ENCODE measurements at places on chromosomes 12 and 14.

GRCh38 chr14:30657050-30657449 lies 34.9 kb downstream of the SCFD1 start:
- DNase-seq, result no peak

DNA sequence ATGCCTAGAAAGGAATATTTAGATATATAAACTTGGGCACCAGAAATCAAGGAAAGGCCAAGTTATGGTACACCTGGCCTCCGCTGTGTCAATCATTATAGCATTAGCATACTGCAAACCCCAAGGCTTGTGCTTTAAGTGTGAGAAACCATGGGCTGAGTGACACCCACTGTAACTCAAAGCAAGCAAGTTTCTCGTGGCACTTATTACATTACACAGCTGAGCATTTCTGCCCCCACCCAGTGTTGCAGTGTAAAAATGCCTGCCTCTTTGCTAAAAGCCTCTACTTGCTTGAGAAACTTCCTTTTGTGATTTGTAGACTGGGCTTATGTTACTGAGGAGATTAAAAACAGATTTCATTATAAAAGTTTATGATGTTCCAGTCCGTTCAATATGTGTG lies 122.0 kb downstream of the TGFB3 start:
- no peak for DNase-seq

GRCh38 chr12:112751844-112752243 lies 39.7 kb upstream of the RPH3A start:
- DNase-seq, result no peak

GRCh38 chr14:70645892-70646291 lies 4.2 kb downstream of the TTC9 start:
- DNase-seq, result no peak

DNA sequence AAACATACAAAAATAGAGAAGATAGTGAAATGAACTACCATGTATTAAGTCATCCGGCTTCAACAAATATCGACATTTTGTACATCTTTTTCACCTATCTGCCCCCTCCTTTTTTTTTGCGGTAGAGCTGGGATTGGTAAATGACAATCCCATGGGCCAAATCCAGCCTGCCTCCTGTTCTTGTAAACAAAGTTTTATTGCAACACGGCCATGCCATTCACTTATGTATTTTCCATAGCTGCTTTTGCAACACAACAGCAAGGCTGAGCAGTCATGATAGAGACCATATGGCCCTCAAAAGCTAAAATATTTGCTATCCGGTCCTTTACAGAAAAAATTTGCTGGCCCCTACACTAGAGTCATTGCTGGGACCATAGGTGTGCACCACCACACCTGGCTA lies 58.1 kb upstream of the PLEKHG3 start:
- DNase-seq, result no peak

DNA sequence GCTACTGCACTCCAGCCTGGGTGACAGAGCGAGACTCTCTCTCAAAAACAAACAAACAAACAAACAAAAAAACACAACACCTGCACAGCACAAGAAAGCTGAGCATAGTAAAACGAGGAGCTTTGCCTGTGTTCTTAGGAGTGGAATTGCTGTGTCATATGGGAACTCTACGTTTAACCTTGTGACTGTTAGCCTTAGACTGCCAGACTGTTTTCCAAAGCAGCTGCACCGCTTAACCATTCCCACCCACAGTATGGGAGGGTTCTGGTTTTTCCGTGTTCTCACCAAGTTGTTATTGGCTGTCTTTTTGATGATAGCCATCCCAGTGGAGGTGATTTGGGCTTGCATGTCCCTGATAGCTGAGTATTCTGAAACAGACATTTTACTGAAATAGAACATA lies 9.2 kb downstream of the WNT5B start:
- DNase-seq, result no peak

GRCh38 chr12:19869413-19869812 lies 430.1 kb downstream of the AEBP2 start:
- no peak for DNase-seq

- DNase-seq, result no peak
Observed at GRCh38 chr12:114767906-114768722, 84.1 kb upstream of the TBX3 start.

DNA sequence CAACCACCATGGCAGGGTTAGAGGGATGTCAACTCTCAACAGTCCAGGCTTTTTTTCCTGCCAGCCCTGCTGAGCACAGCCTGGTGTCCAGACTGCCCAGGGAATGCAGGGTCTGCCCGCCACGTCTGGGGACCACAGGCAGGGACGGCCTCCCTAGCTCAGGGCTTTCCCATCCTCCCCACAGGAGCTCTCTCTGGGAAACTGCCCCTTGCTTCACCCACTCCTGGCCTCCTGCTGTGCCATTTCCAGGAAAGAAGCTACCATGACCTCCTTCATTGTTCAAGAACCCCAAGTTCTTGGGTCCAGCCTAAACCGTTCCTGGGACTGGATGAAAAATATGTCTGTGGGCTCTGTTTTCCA lies 4.8 kb downstream of the SCNN1A start:
- no peak for DNase-seq

DNA sequence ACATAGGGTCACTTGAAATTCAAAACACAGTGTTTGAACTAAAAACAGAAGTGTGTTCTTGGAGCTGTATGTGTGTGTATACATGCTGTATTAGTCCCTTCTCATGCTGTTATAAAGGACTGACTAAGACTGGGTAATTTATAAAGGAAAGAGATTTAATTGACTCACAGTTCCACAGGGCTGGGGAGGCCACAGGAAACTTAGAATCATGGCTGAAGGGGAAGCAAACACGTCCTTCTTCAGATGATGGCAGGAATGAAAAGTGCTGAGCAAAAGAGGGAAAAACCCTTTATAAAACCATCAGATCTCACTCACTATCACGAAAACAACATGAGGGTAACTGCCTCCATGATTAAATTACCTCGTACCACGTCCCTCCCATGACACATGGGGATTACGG lies 224.1 kb downstream of the BCAT1 start:
- no peak for DNase-seq

GRCh38 chr14:37623426-37623951 lies 28.1 kb downstream of the TTC6 start:
- DNase-seq, result no peak

GRCh38 chr12:16562435-16562834 lies 43.5 kb downstream of the LMO3 start:
- no peak for DNase-seq

- no peak for DNase-seq
Observed at GRCh38 chr14:60805841-60806430, 71.4 kb downstream of the MNAT1 start.

DNA sequence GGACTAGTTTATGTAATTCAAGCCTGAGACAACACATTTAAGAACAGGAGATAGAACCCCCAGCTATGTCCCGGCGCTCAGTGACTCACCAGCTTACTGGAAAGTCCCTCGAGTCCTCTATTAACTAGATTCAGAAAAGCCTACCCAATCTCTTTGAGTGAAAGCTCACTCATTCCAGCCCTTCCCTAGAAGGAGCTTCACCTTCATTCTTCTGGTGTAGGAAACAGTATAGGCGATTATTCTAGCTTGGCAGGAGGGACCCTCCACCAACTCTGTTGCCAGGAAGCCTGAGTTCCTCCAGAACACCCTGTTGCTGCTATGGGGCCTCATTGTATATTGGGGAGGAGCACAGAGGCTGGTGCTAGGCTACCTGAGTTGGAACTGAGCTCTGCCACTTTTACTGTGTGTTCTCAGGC lies 57.2 kb upstream of the AEBP2 start:
- no peak for DNase-seq

DNA sequence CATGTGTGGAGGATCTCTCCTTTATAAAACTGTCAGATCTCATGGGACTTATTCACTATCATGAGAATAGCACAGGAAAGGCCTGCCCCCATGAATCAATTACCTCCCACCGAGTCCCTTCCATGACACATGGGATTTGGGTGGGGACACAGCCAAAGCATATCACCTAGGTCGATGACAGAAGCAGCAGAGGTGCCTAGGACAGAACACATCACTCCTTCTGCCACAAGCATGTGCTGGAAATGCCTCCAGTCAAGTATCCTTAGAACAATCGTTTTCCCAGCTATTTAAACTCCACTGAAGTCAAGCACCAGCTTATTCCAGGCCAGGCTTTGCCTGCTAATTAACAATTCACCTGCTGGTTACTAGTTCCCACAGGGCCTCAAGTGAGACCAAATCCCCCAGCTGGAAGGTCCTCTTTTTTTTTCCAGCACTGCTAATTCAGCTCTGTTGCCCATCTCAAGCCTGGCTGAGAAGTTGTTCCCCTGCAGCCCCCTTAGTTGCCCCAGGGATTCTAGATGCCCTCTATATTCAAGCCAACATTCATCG lies 212.3 kb upstream of the NUDT4 start:
- no peak for DNase-seq

- DNase-seq, result no peak
Observed at GRCh38 chr12:92556637-92557421, 146.0 kb upstream of the PLEKHG7 start.

GRCh38 chr12:43273467-43273866 lies 278.5 kb downstream of the ADAMTS20 start:
- DNase-seq, result no peak

DNA sequence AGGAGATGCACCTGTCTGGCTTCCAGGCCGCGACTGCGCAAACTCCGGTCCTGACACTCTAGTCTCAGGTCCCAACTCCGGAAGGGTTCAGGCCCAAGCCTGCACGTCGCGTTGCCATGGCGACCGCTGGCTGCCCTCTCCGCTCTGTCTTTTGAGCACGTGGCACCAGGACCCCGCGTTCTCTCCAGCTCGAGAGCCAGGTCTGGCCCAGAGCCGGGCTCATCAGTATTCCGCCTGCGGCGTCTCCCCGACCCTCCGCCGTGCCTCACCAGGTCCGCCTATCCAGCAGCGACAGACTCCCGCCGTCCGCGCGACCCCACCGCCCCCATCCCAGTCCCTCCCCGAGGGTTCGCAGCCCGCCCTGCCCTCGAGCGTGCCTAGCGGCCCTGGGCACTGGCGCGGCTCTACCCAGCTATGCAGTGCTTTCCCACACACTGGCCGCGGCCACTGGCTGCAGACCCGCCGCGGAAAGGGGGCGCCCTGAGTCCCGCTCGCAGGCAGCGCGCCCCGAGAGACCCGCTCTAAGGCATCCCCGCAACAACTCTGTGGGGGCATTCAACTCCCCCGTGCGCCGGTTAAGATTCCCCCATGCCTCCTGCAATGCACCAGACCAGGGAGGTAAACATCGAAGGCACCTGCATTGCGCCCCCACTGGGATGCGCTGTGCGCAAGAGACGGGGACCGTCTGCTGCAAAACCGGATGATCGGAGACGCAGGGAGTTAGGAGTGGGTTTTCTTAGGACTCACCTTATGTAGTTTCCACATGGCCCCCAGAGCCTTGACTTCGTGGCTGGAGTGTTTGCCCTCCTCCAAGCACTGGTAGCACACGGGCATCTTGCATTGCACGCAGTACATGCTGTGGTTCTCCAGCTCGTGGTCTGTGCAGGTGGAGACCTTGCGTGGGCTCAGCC lies 1.3 kb downstream of the TRIM9 start:
- DNase-seq, result no peak

DNA sequence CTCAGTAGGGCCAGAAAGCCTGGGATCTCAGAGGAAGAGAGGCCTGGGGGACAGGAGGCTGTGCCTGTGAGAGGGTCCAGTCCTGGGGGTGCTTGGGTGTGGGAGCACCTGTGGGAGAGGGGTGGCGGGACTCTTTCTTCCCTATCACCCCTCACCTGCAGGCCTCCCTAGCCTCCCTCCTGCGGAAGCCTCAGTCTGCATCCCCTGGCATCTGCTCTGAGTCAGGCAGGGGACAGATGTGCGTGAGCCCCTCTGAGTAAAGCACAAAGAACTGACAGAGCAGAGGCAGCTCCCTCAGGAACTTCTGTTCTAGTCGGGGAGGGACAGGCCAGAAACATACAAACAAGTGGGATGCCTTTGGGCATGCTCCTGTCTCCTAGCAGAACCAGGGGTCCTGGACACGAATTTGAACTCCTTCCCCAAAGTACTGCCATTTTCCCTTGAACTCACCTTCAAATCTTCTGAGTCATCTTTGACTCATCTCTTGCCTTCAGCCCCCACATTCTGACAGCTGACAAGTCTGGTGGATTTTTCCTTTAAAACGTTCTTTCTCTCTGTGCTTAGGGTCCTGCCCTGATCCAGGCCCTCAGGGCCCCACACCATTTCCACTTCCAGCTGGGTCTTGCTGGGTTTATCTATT lies 8.5 kb upstream of the HSP90AA1 start:
- DNase-seq, result no peak

GRCh38 chr12:1965916-1966315 lies 38.3 kb downstream of the DCP1B start:
- DNase-seq, result no peak

DNA sequence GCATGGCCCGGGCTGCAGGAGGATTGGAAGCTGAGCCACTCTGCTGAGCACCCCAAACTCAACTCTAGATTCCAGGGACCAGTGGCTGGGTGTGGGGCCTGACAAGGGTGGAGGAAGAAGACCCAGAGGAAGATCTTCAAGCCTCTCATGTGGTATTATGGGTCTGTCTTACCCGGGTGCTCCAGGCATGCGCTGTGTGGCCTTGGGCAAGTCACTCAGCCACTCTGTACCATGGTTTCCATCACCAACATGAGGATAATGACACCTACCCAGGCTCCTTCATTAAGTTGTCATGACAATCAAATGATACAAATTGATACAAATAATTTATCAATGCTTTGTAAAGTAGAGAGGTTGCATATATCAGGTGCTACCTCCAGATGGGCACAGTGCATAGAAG lies 41.2 kb downstream of the SMUG1 start:
- DNase-seq, result no peak

DNA sequence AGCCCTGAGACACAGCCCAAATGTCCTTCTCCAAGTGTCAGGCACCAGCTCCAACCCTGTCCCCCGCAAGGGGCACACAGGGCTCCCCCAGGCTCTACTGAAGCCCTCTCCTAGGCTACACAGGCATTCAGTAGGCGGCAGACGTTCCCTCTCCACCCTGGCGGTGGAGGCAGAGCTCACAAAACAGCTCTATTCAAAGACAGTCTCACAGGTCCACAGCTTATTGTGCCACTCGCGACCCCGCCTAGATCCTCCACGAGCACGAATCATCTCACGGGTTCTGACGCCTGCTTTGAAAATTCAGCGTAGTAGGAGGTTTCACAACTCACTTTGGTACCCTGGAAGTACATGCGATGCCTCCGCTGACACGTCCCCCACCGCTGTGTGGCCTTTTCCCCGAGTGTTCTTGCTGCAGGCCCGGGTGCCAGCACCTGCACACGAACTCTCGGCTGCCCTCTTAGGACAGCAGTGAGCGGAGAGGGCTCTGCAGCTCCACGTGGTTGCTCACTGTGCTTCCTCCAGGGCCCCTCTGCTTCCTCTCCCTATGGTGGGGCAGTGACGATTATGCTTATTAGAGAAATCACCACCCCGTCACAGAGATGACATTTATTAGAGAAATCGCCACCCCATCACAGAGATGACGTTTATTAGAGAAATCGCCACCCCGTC lies 78.5 kb downstream of the ADGRD1 start:
- DNase-seq, result no peak

DNA sequence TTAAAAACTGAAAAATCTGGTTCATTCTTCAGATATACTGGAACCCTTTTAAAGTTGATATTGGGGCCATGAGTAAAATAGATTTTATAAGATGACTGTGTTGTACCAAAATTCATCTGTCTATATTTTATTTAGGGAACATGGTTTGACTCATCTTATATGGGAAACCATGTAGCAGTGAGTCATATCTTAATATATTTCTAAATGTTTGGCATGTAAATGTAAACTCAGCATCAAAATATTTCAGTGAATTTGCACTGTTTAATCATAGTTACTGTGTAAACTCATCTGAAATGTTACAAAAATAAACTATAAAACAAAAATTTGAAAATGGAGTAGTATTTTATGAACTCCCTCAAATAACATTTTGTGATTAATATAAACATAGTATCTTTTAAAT lies 14.2 kb downstream of the PTGER2 start:
- DNase-seq, result no peak

- DNase-seq, result no peak
Observed at GRCh38 chr12:92021666-92022035, 124.0 kb downstream of the BTG1 start.
